ENCODE measurements at places on chromosomes 12 and 14.

GRCh38 chr12:17062267-17063036 is 456.5 kb upstream of the LMO3 start:
- DNase-seq: no peak

GRCh38 chr12:49428793-49429192 is 61.5 kb downstream of the SPATS2 start:
- DNase-seq: no peak

DNA sequence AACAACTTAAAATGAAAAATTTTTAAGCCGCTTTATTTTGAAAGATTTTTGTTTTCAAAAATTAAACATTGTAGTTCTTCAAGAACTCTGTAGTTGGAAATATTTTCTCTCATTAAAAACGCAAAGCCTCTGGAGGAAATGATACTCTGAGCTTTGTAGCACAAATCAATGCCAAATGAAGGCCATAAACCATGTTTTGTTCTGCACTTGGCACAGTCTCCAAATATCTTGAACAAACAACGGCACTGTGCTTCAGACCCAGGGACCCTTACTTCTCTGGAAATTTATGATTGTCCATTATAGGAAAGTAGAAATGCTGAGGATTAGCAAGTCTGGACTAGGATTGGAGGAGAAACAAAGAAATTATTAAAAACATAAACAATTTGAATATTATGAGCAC is 160.8 kb upstream of the BMP4 start:
- no peak for DNase-seq

- DNase-seq: no peak
These were observed 105.1 kb downstream of the AKAP6 start for GRCh38 chr14:32434180-32434579.

DNA sequence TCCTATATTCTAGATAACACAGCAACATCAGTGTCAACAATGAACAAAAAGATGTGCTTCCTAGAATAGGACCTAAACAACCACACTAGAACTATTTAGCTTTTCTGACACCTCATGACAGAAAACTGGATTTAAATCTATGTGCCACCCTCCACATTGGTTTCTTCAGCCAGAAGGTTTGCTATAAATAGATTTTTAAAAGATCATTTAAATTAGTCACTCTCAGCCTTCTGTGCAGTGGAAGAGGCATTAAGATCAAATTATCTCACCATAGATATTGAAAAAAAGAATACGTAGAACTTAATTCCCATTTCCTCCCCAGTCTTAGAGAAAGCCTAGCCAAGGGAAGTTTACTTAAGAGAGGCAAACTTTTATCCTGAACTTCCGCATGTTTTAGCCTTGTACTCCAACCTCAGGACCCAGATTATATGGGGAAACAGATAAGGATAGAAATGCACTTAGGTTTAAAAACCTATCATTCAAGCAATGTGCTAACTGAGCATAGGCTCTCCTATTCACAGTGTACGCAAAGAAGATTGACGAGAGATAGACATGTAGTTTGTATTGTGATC is 59.6 kb downstream of the NELL2 start:
- DNase-seq: no peak

DNA sequence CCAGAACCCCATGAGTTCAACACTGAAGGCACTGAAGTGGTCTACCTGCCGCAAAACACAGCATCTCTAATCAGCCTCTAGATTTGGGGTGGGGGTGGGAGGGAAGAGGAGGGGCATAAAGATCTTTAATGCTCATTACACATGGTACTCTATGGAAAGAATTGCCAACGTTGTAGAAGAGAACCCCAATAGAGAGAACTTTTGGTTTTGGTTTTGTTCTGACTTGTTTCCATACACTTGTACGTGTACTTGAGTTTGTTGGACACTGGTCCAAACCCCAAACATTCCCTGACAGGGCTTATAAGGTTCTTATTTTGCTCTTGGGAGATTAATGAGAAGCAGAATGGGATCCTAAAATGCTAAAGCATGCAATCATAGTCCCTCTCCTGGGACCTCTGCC is 31.0 kb downstream of the GNPTAB start:
- DNase-seq: no peak

- DNase-seq: no peak
These were observed 11.8 kb downstream of the STON2 start for GRCh38 chr14:81388336-81388735.

GRCh38 chr14:90607141-90607540 is 209.1 kb downstream of the TTC7B start:
- DNase-seq: no peak

GRCh38 chr12:103588680-103589079 is 1.6 kb downstream of the STAB2 start:
- DNase-seq: no peak

Measured in activated CD8-positive, alpha-beta memory T cell treated with anti-CD3 and anti-CD28 coated beads for 1 hour (primary cell).